Non-pigmented ciliary epithelial cell (primary cell): ENCODE measurements at places on chromosomes 7 and 10.

GRCh38 chr7:69652947-69653701 lies 54.8 kb downstream of the AUTS2 start:
- no peak for DNase-seq

GRCh38 chr7:27102581-27103442 lies at the start of gene HOXA2:
TSS of gene HOXA2 (minus strand) at chr7:27102683. CDS start at chr7:27102500, 183 bp downstream.
- no peak for DNase-seq

DNA sequence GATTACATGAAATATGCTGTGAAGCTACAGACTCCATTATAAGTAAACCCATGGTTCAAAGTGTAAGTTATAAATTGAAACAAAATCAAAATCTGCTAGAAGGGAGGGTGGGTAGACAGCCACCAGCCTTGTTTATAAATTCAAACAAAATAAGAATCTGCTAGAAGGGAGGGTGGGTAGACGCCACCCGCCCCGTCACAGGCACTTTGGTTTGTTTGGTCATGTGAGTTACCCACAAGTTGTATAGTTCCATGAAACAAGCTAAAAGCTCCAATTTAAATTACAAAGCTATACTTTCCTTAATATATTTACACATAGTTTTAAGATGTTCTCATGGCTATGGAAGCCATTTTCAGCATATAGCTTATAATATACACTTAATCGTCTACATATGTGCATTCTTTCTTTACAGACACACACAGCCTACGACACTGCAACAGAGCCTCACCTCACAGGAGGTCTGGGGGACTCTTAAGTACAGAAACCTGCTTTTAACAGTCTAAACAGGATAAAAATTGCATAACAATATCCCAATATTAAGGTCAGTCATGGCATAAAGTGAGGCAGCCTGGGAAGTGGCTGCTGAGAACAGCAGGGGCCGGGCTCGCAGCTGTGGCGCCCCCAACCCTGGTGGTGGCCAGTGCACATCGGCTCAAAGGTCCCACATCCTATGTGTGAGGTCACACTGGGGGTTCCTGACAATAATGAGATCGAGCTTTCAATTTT lies 28.1 kb upstream of the NCAPG2 start:
- no peak for DNase-seq

DNA sequence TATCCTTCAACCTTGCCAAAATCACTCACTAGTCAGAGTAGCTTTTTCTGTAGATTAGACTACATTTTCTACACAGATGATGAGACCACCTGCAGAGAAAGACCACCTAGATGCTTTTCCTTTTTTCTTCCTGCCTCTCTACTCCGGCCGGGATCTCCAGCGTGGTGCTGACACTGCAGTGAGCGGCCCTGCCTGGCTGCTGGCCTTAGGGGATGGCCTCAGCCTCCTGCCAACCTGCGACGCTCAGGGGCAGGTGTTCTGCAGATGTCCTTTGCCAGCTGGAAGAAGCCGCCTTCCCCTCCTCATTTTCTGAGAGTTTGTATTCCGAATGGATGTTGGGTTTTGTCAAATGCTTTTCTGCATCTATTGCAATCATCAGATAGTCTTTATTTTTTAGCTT lies 43.5 kb upstream of the NKX6-2 start:
- no peak for DNase-seq

DNA sequence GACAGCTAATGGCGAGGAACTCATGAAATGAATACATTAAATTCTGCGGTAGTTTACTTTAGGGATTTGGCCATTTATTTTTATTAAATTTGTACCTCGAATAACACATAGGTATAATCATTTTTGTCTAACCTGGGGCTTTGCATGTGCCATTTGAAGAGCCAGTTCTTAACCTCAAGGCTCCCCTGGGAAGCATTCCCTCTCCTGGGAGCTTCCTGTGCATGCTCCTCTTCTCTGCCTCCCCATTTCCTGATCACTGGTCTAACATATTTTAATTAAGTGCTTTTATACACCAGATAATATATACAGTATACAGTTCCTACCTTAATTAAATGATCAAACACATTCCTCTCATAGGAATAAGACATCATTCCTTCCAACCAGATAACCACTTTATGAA lies 183.9 kb upstream of the FZD1 start:
- no peak for DNase-seq

DNA sequence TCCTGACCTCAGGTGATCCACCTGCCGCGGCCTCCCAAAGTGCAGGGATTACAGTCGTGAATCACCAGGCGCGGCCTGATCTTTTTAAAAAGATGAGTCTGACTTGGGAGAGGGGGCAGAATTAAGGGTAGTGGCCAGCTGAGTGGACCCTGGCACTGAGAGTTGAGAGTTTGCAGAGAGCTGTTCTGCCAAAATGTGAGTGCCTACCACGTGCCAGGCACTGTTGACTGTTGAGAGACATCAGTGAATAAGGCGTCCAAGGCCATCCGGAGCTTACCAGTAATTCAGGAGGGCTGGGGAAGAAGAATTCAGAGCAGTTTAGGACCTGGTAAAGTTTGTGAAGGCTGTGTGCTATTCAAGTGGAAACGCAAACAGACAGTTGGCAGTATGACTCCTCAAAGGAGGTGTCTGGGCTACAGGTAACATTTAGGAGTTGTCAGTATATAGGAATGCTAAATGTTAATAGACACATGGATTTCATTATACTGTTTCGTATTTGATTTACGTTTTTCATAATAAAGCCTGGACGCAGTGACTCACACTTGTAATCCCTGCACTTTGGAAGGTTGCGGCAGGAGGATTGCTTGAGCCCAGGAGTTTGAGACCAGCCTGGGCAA lies 1.5 kb downstream of the NIPSNAP2 start:
- no peak for DNase-seq

- no peak for DNase-seq
Measured at GRCh38 chr7:90570373-90570959, 25.7 kb upstream of the CDK14 start.

DNA sequence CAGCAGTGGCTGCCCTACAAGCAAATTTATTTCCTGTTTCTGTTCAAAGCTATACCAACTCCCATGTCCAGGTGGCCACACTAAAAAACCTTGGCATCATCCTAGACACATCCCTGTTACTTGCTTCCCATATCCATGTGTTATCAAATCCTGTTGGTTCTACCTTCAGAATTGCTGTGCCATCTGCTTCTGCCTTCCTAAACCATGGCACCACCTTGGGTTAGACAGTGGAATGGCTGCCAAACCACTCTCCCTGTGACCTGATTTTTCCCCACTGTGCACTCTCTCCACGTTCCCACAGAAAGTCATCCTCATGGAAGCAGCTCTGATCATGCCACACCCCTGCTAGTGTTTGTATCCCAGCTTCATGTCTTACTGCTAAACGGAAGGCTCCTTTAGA lies 697.6 kb upstream of the GALNT17 start:
- no peak for DNase-seq

DNA sequence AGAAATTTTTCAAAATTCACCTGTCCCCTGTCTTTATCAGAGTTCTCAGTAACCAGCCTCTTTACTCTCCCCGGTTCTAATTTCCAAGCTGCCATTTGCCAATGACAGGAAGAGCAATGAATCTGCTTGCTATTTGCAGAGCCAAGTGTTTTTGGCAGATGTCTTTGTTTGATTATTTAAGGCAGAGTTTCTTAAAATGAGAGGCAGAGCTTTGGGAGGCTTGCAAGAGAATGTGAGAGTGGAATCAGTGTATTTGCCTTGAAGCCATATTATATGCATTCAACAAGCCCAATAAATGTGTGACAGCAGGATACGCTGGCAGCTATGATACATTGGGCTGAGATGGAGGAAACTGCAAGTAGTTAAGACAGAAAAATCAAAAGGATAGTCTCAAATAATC lies 196.5 kb downstream of the PHF14 start:
- no peak for DNase-seq

DNA sequence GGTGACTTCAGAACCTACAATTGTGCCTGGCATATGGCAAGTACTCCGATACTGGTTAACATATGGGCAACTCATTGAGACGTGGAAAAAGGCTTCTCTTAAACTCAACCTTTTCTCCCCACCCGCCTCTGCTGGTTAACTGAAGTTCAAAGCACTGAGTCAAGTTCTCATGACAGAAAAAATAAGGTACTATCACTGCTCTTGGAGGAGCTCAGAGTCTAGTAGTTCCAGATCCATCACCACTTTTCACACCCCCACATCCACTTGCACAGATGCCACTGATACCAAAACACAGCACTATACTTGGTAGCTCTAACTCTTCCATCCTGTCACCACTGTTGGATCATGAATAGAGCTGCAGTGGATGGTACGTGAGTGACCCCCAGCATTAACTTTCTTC lies 36.2 kb downstream of the CCDC6 start:
- DNase-seq = no peak
